Activated T-cell treated with anti-CD3 and anti-CD28 coated beads, Interleukin-2, amount 50 U/mL, for 48 hours (primary cell): ENCODE measurements at places on chromosomes 1 and 21.

DNA sequence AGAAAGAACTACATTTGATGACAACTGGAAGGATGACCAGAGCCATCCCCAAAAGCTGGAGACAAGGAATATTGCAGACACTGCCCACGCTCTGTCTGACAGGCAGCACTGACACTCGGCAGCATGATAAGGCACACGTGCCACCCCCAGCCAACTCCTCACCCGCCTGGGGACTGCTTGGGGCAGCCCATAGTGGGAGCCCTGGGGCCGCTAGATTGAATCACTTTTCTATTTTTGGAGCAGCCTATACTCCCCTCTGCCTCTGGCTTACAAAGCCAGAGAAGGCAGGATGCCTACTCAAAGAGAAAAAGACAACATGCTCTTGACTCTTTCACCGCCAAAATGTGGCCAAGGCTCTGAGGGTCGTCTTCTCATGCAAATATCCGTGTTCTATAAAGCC lies 1.3 kb downstream of the SMG5 start:
- peak; percentile 76 for DNase-seq

DNA sequence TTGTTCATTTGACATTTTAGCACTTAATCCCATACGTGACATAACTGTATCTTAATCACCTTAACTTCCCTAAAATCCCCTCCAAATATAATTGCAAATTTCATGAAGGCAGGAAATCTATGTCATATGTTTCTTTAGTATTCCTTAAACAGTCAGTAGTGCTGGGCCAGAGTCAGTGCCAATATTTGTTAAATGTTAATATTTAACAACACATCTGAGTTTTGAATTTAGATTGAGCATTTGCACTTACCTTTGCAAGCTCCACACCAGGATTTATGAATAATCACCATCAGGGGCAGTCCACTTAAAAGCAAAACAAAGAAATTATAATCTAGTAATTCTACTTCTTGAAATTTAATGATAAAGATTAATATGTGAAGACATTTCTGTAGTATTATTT lies 5.3 kb downstream of the KTI12 start:
- DNase-seq: no peak

DNA sequence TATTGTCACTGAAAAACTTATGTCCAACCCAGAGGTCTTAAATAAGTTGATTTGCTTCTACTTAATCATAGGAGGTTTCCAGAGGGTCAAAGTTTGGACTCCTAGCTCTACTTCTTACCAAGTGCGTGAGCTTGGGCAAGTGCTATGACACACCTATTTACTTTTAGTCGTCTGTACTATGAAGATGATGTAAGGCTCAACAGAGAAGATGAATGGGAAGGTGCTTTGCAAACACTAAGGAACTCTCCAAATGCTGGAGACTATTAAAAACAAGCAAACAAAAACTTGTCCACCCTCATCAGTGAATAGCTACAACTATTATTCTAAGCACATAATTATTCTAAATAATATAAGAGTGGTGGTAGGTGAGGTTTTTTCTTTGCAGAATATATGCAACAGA lies 232.3 kb upstream of the USP24 start:
- DNase-seq: no peak

DNA sequence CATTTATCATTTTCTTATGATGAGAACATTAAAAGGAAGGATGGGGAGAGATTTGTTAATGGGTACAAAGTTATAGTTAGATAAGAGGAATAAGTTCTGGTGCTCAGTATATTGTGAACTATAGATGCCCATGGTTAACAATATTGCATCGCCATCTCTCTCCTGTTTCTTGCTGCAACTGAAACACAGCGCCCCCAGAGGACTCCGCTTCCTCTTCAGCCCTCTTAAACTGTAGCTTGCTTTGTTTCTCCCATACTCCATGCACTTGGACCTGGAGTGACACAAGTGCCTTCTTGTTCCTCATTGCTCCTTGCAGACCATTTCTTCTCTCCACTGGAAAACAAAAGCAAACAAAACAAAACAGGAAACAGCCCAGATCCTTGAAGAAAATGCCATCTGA lies 70.1 kb upstream of the NTPCR start:
- no peak for DNase-seq

DNA sequence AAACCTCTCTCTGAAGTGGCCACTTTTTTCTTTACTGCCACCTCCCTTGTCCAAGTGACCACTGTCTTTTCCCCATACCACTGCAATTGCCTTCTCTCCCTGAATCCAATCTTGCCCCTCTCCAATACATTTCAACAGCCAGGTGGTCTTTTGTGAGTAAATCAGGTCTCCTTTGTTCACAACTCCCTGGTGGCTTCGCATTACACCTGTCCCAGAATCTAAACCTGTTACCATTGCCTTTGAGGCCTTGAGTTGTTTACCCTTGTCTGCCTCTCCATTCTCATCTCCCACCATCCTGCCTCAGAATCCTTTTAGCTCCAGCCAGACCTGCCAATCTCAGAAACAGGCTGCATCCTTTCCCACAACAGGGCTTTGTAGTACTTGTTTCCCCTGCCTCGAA lies 21.8 kb upstream of the DYNLT5 start:
- no peak for DNase-seq

DNA sequence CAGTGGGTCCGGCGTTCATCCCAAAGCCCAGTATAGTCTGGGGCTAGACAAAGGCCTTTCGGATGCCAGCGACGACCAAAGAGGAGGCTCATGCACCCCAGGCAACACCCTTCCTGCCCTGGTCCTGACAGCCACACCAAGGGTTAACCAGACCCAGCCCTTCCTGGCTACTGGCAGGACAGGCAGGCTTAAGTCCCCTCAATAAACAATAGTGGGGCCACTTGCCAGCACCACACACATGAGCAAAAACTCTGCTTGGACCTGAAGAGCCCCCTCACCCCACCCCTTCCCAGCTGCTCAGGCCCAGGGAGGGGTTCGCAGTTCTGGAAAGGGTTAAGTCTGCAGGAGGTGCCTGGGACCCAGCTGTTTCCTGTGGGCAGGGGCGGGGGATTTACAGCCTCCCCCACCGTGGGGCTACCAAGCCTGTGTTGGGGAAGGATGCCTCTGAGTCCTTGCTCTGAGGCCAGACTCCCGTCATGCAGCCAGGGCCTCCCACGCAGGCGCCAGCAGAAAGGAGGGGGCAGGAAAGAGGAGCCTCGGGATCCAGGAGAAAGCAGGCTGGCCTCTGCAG lies 18.2 kb downstream of the PHLDA3 start:
- no peak for DNase-seq

GRCh38 chr1:108533351-108534083 lies 26.4 kb upstream of the EEIG2 start:
- DNase-seq: peak; percentile 37

- DNase-seq: no peak
Observed at GRCh38 chr1:2778220-2778592, 23.3 kb downstream of the TTC34 start.

DNA sequence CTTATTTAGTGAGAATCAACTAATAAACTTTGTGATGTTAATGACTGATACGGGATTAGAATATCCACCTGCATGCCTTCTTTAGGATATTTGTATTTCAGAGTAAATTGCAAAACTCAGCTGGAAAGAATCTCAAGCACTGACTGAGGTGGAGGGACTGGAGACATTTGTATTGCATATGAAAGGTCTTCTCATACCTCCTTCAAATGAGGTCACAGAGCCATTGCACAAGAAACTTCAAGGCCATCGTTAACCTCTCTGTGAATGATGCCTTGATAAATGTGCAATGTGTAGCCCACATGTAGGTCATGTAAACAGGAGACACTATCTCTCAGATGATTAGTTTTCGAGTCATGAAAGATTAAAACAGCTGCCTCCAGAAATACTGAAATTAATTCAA lies 531.7 kb upstream of the PLXNA2 start:
- DNase-seq: no peak

GRCh38 chr21:31289702-31290101 lies 54.4 kb downstream of the TIAM1 start:
- no peak for DNase-seq

- no peak for DNase-seq
Observed at GRCh38 chr1:183164963-183165362, 21.1 kb upstream of the LAMC2 start.

GRCh38 chr1:248622570-248623001 lies 12.3 kb downstream of the OR2T11 start:
- DNase-seq: no peak

DNA sequence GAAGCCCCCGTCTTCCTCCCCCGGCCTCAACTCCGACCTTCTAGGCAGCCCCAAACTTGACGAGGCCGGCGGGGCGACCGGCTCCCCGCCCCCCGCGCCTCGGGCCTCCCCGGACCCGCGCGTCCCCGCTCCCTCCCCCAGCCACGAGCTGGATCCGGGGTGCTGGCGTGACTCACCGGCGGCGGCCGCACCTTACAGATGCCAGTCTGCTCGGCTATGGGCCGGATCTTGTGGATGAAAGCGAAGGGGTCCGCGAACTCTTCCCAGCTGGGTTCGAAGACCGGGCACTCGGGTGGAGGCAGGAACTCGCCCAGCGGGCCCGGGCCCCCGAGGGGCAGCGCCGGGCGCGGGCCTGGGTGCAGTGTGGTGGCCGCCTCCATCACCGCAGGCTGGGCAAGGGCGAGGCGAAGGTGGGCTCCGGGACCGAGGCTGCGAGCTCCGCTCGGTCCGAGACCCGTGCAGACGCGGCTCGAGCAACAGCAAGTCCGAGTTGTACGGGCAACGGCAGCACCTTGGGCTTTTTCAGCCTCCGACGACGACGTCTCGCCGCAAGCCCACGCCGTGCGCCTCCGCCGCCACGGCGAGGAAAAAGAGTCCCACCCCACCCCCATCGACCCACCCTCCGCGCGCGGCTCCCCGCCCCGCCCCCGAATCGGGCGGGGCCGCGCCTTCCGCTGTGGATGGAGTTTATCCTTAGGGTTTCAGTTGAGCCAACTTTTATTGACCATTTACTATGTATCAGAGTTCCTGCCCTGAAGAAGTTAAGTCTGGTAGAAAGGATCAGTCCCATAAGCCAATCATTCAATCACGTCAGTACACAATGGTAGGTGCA lies at the start of gene KDM5B:
Gene KDM5B, minus strand, starts transcription at position 496 of the 832 bp plus-strand sequence. Its CDS starts 116 bp downstream, at position 380.
- DNase-seq: peak; percentile 78

- DNase-seq: no peak
Observed at GRCh38 chr1:80154176-80154575, 1147.6 kb upstream of the ADGRL4 start.

DNA sequence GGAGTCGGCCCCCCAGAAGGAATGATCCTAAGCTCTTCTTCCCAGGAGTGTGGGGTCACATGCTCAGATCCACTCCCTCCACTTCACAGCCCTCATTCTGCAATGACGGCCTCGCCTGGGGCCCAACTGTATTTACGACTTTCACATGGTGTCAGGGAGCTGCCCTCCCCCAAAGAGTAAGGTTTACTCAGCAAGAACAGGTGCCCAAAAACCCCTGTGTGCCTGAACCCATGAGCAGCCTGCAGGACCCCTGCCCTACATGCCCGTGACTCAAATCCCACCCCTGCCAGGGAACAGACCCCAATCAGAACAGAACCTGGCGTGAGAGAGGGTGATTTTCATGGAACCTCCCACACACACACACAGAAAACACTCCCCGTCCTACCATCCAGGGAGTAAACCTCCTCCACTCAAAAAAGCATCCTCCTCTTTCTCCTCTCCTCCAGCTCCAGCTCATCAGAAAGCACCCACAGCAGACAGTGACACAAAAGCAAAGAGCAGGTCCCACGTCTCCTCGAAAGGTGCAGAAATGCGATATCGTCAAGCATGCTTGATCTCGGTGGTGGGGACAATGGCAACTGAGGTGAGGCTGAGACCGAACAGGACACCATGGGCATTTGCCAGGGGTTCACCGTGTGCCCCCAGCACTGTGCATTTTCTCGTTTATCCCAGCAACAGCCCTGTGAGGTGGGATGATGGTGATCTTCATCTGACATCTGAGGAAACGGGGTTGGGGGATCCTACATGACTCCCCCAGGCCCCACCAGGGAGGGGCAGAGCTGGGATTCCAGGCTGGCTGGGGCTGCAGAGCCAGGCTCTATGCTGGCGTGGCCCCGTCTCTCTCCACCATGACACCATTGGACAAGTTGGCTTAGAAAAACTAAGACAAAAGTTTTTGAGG lies 397.9 kb downstream of the NPHP4 start:
- no peak for DNase-seq

- no peak for DNase-seq
Observed at GRCh38 chr1:192261476-192261875, 55.3 kb upstream of the RGS21 start.

- no peak for DNase-seq
Observed at GRCh38 chr1:81259625-81260411, 540.9 kb upstream of the ADGRL2 start.

DNA sequence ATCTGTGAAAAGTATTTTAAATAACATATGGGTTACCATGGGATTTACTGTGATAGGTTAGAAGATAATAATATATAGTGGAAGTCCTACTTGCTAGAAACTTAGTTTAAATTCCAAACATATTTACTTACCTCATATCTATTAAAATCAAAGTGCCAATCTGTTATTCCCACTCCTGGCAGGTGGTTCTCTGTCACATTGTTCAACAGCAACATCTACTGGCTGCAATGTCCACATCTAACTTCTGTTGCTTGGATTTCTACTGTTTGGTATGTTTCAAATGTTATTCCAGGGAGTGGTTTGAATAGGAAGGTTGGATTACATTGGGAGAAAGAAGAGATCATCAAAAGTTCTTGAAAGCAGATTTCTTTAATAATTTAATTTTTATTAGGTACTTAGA lies 122.5 kb upstream of the NCAM2 start:
- DNase-seq: no peak

- DNase-seq: no peak
Observed at GRCh38 chr1:2078170-2078569, 28.0 kb downstream of the PRKCZ start.

- no peak for DNase-seq
Observed at GRCh38 chr1:81757398-81758020, 43.2 kb upstream of the ADGRL2 start.

DNA sequence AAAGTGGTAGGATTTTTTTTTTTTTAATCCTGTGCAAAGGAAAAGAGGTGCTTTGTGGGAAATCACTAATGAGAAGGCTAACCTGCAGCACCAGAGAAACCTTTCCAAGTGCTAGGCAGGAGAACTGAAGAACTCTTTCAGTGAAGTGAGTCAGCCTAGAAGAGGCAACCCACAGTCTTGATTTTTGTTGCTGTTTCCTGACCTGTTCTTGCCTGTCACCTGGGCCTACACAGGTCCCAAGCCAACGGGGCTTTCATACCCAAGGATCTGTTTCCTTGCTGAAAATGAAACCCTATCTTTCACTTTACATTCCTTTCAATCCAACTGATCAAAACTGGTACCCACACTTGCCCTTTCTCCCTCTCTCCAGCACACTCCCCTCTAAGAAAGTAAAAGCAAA lies 7.1 kb upstream of the IKBKE start:
- no peak for DNase-seq
